Activated CD4-positive, alpha-beta memory T cell treated with anti-CD3 and anti-CD28 coated beads, Interleukin-2, amount 10 ng/mL, durations not matched to agents 7 days and 5 days (primary cell): ENCODE measurements at places on chromosomes 11 and 22. TPM values are rescaled to one million over a fixed set of nuclear protein-coding genes. Genes with fewer than 3 reads are reported as not detected.
A peak's percentile ranks its signal among the peaks of the same experiment; 100 is the strongest.

Gene MIOX
- total RNA-seq, result 0.48 TPM

Gene FGF3
- not detected for total RNA-seq

Gene ELFN2
- total RNA-seq, result 0.28 TPM

Gene DEFB131B
- not detected for total RNA-seq

Gene CFAP300
- total RNA-seq, result not detected

DNA sequence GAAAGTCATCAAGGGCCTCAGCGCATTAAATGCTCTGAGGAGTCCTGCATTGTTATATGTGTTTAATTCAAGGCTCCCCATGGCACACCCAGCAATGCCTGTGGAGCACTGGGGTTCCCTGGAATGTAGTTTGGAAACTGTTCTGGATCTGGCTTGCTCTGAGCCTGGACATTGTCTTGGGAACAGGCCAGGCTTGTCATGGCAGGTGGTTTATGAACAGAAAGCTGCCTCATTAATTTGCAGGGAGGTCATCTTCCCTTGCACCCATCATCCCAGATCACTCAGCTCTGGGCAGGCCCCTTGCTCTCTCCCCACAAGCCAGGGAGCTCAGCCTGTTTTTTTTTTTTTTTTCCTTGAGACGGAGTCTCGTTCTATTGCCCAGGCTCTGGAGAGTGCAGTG is 32.9 kb downstream of the RPS6KA4 start:
- no peak overlapping the region for H3K27ac ChIP-seq
- peaks cover 8% of the 10 kb centered on the region for H3K27me3 ChIP-seq
- DNase-seq, result no peak
- H3K36me3 ChIP-seq, result no peaks in the 10 kb centered on the region
- peaks cover 17% of the 10 kb centered on the region for H3K4me1 ChIP-seq

GRCh38 chr11:112753706-112754105 is 207.5 kb upstream of the NCAM1 start:
- H3K27me3 ChIP-seq, result no peaks in the 10 kb centered on the region
- DNase-seq, result no peak
- H3K27ac ChIP-seq, result no peak overlapping the region

DNA sequence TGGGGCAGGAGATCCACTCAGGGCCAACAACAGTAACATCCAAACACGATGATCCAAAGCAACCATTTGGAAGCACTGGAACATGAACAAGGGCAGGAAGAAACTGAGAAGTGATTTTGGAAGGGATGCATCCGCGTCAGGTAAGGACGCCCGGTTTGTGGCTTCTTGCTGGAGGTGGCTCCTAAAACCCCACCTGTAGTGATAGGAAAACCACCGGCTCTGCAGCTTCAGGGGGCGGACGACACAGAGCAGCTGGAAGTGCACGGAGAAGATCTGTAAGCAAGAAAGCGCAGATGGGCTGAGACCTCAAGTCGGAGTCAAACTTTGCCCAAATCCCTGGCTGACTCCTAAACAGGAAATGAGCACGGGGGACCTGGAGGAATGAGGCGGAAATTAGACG is 1066.1 kb downstream of the BRD1 start:
- H3K4me3 ChIP-seq, result no peak overlapping the region
- no peaks in the 10 kb centered on the region for H3K27me3 ChIP-seq
- no peaks in the 10 kb centered on the region for H3K36me3 ChIP-seq
- DNase-seq, result peak; percentile 5

DNA sequence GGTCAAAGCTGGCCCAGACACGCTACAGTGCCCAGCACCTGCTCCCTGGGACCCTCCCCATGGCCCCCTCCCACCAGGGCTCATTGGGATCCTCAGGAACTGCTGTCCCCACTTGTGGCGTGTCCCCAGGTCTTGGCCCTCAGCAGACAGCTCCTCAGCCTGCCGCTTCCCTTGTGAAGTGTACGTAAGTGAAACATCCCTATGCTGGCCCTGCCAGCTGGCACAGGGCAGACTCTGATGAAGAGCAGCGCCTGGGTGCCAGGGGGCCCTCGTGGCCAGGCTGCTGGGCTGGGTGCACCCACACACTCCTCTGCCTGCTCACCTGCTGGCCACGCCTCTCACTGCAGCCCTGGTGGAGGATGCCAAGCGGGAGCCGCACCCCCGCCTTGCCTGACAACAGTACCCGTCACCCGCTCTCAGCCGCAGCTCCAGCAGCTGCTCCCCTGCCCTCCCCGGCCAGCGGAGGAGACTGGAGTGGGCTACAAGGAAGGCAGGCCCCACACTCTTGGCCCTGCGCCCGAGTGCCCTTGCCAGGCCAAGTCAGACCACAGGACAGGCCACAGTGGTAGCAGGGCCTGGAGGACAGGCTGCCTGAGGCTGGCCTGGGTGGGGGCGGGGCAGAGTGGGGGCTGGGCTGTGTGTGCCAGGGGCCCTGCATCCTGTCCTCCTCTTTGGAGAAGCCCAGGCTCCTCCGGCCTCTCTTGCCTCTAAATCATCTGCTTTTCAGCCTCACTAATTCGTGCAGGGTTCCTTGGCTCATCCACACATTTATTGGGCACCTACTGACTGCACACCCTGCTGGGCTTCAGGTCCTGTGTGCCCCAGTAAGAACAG is 39.5 kb downstream of the IGF2 start:
- H3K27me3 ChIP-seq, result peaks cover 5% of the 10 kb centered on the region
- no peak overlapping the region for H3K4me3 ChIP-seq
- no peaks in the 10 kb centered on the region for H3K36me3 ChIP-seq
- no peak for DNase-seq
- no peaks in the 10 kb centered on the region for H3K4me1 ChIP-seq
- no peak overlapping the region for H3K27ac ChIP-seq

DNA sequence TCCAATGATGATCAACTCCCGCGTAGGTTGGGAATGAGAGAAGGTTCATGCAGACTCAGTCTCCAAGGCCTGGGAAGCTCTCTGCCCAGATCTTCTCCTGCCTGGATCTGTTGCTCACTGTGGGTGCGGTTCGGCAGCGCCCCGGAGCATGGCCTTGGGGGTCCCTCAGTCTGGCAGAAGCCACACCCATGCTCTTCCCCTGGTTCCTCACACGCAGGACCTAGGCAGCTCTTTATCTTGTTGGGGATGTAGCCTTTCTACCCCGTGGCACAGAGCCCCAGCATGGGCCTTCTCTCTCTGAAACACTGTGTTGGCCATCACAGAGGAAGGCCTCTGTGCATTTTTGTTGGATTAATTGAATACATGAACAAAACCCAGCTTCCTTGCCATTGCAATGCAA is 1461.6 kb downstream of the BRD1 start:
- H3K27me3 ChIP-seq, result no peaks in the 10 kb centered on the region
- H3K36me3 ChIP-seq, result no peaks in the 10 kb centered on the region
- no peak overlapping the region for H3K27ac ChIP-seq
- DNase-seq, result no peak
- H3K4me3 ChIP-seq, result no peak overlapping the region
